ENCODE measurements at places on chromosomes 4 and X.

- DNase-seq, result no peak
These were observed 101.4 kb upstream of the FAT1 start for GRCh38 chr4:186825069-186825468.

DNA sequence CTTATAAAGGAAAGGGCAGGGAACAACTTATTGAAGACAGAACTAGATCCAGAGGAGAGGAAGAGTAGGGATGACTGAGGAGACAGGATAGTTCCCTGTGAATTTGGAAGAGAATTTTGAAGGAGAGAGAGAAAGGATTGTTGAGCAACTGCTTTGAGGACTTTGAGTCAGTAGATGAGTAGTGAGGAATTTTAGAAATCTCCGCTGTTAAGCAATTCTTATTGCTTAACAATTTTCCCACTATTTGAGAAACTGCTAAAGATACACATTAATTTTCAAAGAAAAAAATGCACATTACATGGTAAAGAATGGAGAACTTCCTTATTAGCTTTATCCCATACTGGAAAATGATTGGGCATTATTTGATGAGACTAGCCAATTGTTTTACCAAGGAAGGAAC is 116.3 kb upstream of the NRK start:
- DNase-seq, result no peak

DNA sequence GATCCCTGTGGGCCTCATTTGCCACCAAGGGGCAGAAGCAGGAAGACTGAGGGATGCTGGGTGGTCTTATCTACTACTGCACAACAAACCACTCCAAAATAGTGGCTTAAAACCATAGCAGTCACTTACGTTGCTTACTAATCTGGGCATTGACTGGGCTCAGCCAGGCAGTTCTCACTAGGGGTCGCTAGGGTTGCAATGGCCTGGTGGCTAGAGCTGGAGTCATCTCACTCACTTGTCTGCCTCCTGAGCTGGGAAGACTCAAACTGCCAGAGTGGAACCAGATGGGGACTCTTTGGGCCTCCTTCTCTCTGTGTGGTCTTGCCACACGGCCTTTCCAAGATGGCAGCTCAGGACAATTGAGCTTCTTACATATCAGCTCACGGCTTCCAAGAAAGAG is 216.3 kb upstream of the BCOR start:
- DNase-seq, result no peak

DNA sequence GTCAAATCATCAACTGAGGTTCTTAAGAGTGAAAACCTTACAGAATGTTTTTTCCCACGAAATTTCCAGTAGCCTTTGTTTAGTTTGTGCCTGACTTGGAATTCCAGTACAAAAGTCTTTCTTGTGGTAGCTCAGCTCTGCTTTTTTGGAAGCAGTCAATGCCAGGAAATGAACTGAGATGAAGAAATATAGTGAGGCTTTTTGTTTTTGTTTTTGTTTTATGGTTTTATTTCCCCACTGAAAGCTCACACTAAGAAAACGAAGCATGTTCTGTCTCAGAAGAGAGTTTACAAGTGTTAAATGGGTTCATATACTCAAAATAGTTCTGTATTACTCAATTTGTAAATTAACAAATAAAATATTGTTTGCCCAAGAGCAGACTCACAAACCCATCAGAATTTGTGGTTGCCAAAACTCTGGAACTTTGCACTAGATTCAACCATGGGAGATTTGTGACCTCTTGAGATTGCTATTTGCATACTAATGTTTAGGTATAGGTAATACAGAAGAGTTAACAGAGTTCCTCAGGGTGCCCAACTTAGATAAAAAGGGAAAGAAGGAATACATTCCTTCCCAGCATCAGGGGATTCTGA is 1060.8 kb downstream of the FAT4 start:
- DNase-seq, result no peak

DNA sequence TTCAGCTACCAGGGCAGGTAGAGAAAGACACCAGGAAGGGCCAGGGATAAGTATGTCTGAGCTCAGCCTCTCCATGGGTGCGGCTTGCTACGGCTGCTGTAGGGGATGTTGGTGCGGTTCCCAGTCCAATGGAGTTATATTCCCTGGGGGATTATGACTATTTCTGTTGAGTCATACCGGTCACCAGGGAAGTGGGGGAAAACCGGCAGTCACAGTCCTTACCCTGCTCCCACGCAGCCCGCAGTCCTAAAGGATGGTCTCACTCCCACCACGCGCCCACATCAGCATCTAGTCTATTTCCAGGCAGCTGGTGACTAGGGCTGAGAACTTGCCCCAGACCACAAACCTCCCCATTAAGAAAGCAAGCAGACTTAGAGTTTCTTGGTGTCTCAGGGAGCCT is 191.6 kb downstream of the VEGFC start:
- DNase-seq, result no peak

DNA sequence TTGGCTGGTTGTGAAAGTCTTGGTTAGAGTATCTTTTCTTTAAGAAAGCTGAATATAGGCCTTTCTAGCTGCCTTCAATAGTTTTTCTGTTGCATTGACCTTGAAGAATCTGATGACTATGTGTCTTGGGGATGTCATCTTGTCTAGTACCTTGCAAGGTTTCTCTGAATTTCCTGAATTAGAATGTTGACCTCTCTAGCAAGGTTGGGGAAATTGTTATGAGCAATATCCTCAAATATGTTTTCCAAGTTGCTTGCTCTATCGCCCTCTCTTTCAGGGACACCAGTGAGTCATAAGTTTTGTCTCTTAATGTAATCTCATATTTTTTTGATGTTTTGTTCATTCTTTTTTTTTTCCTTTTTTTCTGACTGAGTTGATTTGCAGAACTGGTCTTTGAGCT is 194.7 kb downstream of the RAB28 start:
- DNase-seq, result no peak

- DNase-seq, result no peak
These were observed 66.9 kb downstream of the PTPN13 start for GRCh38 chr4:86661006-86661405.

DNA sequence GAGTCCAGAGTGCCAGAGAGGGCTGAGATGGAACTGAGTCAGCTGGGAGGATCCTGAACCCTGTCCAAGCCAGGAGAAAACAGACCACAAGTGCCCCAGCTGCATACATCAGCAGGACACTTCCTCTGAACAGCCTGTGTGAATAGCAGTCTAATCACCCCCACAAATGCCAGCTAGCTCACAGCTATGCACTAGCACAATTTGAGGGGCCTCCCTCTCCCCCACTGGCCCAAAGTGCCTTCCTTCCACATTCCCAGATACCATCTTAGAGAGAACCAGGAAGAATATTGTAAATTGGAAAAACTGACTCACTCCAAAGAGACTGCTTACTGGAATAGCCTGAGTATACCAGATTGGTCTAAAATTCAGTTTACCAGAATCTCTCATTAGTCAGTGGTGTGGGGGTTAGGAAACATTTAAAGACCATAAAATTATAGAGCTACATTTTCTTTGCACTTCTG is 292.6 kb upstream of the KLF3 start:
- DNase-seq, result no peak

GRCh38 chr4:176622251-176622948 is 170.3 kb downstream of the VEGFC start:
- DNase-seq, result no peak

DNA sequence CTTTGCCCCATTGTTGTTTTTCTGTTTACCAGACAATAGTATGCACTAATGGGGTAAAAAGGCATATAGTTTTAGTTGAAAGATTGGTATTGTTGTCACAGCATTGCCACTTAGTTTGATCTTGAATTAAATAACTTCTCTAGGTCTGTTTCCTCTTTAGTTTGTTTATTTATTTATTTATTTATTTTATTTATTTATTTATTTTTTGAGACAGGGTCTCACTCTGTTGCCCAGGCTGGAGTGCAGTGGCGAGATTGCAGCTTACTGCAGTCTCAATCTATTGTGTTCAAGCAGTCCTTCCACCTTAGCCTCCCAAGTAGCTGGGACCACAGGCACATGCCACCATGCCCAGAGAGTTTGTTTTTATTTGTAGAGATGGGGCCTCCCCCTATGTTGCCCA is 138.6 kb downstream of the KDM6A start:
- no peak for DNase-seq

DNA sequence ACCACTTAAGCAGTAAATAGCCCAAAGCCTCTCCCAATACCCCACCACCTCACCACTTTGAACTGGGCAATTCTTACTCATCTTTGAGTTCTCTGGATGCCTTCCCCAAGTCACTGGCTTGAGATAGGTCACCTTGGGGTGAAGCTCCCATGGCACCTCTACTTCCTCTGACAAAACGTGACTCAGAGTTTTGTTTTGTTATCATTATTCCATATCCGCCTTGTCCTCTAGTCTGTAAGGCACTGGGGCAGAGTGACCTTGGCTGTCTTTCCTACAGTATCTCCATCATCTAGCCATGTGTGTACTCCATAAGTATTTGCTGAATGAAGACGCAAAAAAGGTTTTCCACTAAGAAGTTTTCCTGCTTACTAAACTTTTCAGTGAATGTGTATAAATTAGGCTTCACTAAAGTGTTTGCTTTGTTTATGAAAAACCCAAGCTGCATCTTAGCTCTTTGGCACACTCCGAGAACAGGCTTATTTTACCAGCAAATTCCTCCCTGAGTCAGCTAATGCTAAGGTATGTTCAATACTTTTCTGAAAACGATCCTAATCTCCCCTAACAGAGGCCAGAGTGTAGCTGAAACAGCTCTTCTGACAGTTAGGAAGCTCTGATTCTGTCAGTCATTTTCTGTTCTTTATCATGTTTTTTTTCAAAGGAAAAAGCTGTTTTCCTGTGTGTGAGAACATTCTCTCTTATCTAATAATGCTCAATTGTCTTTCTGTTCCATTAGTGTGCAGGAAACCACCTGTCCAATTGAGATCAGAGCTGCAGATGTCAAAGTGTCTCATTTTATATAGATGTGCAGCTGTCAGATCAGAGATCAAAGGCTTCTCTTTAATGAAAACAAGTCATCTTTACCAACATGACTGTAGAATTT is 30.2 kb upstream of the TSPAN5 start:
- DNase-seq, result peak; percentile 0

- DNase-seq, result no peak
These were observed 21.8 kb downstream of the TLR2 start for GRCh38 chr4:153705743-153706468.

DNA sequence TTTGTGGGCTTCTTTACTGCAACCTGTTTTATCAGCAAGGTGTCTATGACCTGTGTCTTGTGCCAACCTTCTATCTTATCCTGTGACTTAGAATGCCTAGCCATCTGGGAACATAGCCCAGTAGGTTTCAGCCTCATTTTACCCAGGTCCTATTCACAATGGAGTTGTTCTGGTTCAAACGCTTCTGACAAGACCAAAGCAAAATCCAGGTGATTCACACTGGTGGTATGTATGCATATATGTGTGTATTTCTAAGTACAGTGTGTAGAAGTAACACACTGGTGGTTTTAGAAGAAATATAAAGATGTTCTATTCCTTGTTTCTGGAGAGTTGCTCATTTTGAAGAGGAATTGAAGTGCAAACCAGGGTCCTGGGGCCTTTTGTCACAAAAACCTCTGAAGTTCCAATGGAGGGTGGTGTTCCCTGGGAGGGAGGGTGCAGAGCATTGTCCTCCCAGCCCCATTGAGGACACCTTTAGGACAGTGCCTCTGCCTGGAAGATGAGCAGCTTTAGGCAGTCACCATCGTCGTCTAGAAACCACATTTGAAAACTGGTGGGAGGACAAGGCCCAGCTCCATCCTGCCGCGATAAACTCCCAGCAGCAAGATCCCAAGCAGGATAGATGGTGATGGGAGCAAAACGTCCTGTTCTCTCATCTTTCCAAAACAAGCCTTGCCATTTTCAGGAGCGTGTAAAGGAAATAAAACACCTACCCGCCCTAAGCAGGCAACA is 191.4 kb downstream of the TSPAN5 start:
- DNase-seq, result no peak

DNA sequence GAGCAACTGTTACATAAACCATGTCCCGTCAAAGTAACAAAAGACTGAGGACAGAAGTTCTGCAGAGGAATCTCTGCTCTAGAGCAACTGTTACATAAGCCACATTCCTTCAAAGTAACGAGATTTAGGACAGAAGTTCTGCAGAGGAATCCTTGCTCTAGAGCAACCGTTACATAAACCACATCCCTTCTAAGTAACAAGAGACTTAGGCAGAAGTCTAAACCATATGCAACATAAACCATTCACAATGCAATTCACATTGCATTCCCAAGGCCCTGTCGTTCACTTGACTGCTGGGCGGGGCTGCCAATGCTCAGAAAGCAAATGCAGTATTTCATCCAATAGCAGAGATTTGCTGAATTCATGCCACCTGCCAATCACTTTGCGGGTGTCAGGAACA is 124.4 kb upstream of the PUDP start:
- DNase-seq, result no peak

GRCh38 chr4:5759236-5760075 is 48.5 kb downstream of the EVC start:
- no peak for DNase-seq

DNA sequence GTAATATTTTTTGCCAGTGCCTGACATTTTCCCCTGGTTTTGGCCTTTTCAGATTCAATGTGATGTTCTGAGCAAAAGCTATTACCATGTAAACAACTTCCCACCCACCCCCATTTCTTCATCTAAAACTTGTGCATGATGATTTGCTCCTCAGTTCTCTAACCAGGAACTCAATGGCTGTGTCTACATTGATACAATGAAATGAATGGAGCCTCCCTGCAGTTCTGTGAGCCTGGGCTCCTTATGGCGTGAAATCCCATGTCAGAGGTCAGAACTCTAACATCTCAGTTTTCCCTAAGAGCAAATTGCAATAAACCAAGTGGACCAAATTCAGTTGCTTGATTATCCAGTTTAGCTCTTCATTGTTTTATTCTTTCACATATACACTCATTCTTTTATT is 534.8 kb upstream of the LCORL start:
- no peak for DNase-seq

GRCh38 chrX:139815771-139816170 is 107.8 kb upstream of the MCF2 start:
- DNase-seq, result no peak

DNA sequence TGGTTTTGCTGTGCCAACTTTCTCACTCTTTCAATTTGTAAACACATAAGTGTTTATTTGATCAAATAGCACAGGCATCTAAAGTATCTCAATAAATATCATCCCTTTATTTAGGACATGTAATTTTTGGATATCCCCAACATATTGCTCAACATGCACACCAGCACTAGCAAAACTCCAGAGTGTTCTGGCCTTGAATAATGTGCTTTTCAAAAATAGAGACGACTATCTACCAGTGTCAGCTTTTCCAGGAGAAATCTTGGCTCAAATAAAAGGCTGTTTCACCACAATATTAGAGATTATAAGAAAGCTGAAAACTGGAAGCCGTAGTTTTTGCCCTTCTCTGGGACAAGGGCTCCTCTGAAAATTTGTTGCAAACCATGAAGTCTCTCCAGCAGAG is 67.0 kb downstream of the MAOB start:
- DNase-seq, result no peak

DNA sequence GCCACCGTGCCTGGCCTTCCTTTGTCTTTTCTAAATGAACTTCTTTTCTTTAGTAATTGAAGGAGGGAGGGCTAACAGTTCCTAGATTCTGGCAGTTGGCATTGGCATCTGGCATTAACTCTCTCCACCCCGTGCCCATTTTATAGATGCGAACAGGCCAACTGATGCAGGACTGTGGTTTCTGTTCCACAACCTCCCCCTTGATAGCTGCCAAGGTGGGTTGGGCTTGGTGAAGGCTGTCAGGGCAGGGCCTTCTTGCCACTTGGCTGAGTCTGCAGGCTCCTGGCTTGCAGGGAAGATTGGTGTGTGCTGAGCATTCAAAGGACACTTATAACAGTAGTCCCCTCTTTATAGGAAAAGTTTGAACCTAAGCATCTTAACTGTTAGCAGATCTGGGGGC is 4.3 kb downstream of the SOWAHD start:
- no peak for DNase-seq
